ENCODE measurements at places on chromosomes 2 and 18. TPM values are rescaled to one million over a fixed set of nuclear protein-coding genes. Genes with fewer than 3 reads are reported as not detected.

Gene EVX2
- total RNA-seq: not detected

Gene KCNG2
- total RNA-seq: not detected

GRCh38 chr2:50345701-50346591, 686.0 kb downstream of the NRXN1 start:
- no peak for DNase-seq

DNA sequence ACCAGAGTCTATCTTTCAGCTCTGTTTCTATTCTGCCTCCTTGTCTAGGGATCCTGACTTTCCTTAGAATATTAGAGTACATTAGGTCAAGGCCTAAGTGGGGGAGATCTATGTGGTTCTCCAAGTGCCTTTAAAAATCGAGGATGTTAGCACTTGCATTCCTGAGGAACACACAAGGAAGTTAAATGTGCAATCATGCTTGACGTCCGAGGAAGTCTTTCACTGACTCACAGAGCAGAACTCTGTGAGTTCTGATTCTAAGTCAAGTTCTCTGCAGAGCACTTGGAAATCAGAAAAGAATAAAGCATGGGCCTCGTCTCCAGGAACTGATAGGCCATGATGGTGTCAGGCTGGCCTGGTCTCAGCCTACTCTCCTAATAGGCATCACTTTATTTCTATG, 17.2 kb downstream of the FHOD3 start:
- peak; percentile 63 for DNase-seq

DNA sequence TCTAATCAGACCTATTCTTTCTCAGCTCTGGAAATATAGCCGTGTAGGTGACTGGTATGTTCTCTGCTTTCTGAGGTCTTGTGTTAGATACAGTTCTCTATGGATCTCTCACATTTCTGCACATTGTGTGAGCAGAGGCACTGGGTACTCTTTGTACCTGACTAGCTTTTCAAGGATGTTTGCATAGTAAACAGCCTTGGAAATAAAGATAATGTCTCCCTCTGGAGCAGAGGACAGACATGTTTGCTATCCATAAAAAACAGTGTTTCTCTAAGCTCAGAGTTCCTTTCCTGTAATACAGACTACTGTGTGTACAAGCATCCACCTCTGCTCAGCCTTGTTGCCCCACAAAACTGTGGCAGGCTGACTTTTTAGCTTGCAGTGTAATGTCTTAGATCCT, 279.2 kb downstream of the CTNNA2 start:
- DNase-seq: no peak

- DNase-seq: no peak
These were observed 114.2 kb downstream of the ZNF521 start for GRCh38 chr18:25237571-25238267.

DNA sequence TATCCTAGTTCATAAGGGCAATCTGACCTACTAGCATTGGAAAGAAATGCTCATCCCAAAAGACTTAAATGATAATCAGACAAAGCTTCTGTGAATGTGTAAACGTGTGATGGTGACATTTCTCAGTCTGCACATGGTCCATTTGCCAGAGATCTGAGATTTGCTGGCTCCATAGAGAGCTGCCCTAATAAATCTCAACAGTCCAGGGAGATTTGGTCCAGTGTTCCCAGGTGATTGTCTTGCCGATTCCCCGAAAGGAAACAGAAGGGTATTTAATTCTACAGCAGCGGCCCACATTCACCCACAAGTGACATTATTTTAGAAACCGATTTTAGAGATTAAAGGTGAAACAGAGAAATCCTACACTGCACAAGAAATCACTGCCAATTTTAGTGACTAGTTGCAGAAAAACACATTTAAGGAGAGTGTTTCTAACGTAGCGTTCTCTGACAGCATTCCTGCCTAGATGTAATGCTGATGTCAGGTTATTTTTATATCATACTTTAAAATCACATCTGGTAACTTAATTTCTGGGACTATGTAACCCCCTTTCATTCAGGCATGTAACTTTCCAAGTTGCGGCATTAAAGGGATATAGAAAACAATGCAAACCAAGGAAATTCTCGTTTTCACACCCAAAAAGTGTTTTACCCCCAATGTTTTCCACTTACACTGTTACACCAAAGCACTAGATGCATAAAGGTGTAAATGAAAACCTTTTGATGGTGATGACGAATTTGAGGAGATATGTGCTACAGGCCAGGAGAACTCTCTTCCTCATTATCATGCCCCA, 231.9 kb upstream of the FN1 start:
- no peak for DNase-seq

- no peak for DNase-seq
These were observed at the start of gene FAM124B for GRCh38 chr2:224401641-224402342. Gene FAM124B, minus strand, starts transcription at chr2:224402107. Its CDS starts 339 bp downstream, at chr2:224401768.

DNA sequence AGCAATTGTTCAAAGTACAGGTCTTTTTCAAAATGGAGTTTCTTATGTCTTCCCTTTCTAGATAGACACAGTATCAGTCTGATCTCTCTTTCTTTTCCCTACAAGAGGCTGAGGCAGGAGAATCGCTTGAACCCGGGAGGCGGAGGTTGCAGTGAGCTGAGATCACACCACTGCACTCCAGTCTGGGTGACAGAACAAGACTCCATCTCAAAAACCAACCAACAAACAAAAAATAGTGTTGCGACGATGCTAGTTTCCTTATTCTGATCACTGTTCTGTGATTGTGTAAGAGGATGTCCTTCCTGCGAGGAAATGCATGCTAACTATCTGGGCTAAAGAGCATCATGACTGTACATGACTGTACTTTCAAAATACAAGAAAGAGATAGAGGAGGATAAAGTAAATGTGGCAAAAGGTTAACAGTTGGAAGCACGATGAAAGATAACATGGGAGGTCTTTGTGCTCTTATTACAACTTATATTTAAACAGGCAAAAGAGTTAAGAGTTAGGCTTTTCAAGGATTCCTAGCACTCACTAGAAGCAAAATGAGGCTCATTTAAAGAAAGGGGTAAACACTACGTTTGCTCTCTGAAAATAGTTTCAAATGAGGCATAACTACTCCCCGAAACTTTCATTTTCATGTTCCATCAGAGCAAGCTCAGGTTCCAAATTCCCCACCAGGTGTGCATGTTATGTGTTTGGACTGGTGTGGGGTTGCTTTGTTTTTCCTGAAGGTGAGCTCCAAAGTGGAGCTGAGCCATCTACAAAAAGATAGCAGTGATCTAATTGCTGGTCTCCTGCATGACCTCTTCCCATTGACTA, 23.8 kb downstream of the SOWAHC start:
- DNase-seq: no peak

- DNase-seq: peak; percentile 98
These were observed 664 bp upstream of the IMPA2 start for GRCh38 chr18:11980494-11981191.

GRCh38 chr2:173673640-173674039, 291.5 kb downstream of the SP3 start:
- no peak for DNase-seq

GRCh38 chr2:116517936-116518335, 1296.6 kb upstream of the DDX18 start:
- no peak for DNase-seq

Data from Caki2 (cell line).